ENCODE measurements at places on chromosomes 11 and 22.

GRCh38 chr22:47632701-47633100 is 870.3 kb downstream of the TBC1D22A start:
- DNase-seq: no peak

GRCh38 chr22:20206709-20207215 is 55.9 kb upstream of the CCDC188 start:
- peak; percentile 53 for DNase-seq

- DNase-seq: peak; percentile 39
Measured at GRCh38 chr11:6862961-6863360, at the start of gene OR10A2. TSS of gene OR10A2 (plus strand) at chr11:6863057. CDS start at chr11:6869755, 6,698 bp downstream.

DNA sequence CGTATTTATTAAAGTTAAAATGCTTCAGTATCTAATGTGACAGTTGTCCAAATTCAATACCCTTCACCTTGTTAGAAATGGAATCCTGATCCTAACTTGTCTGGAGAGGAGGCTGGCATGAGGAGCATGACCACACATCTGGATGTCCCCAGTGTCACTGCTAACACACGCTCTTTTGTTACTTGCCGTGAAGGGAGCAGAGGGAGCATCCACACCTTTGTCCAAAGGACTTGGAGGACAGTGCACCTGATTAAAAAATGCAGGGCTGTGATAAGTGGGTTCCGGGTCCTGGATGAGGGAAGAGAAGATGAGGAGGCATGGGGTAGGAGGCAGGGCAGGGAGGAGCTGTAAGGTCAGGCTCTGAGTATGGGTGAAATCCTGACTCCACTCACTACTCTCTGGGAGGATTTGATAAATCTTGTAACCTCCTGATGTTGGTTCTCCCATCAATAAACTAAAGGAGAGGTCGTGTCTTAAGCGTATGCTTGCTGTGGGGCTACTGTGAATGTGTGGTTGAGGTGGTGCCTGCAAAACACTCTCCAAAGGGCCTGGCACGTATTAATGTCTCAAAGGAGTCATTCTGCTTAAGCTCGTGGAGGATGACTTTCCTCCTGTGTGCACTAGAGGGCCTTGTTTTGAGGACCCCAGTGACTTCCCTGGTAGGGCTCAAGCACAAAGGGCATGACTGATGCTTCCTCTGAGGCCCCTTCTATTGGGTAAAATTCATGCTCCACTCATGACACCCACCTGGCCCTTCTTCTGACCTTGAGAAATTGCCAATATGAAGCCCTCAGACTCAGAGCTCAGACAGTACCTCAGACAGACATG is 16.8 kb upstream of the IGLL5 start:
- DNase-seq: peak; percentile 2

DNA sequence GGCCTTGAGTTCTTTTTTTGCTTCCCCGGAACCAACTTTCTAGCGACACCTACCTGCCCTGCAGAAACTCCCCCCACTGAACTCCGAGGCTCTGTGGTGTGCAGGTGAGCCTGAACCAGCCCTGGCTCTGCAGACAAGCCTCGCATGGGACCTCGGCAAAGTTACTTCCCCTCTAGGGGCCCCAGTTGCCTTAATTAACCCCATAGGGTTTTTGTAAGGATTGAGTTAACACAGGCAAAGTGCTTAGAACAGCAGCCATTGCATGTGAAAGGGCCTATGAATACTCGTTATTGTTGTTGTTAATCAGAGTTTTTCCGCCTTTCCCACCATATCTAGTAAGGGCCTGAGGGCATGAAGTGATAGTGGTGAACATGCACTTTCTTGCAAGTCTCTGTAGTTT is 12.6 kb upstream of the SYT13 start:
- no peak for DNase-seq

- DNase-seq: peak; percentile 11
Measured at GRCh38 chr11:93196816-93197379, 893 bp downstream of the SLC36A4 start.

- DNase-seq: no peak
Measured at GRCh38 chr11:535210-535518, 212 bp downstream of the HRAS start.

DNA sequence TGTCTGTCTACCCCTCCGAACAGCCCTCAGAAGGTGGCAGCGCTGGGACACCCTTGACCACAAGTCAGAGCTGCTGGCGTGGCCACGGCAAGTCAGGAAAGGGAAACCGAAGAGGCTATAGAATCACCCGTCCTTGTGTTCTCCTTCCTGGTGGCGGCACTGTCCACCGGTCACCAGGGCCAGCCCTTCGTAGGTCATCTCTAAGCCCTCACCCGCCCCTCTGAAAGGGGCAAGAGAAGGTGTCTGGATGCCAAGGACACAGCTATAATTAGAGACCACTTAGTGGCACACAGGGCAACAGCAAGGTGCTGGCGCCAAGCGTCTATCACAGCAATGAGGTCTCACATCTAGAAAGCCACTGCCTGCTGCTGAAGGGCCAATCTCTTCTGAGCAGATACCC is 320.9 kb downstream of the SHANK2 start:
- no peak for DNase-seq

DNA sequence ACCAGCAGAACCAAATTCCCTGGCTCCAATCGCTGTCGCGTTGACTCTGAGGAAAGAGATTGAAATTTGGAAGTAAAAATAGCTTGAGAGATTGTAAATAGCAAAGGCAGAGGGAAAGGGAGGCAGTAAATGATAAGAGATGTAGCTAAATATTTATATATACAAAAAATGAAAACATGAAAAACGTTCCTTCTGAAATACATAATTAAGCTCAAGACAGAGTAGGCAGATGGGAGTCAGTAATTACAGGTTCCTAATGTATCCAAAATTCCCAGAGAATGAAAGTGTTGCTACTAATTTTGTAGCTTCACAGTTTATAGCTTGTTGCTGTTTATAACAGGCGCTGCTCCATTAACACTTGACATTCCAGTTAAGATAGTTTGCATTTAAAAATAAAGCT is 648.7 kb downstream of the KCNA4 start:
- DNase-seq: no peak

DNA sequence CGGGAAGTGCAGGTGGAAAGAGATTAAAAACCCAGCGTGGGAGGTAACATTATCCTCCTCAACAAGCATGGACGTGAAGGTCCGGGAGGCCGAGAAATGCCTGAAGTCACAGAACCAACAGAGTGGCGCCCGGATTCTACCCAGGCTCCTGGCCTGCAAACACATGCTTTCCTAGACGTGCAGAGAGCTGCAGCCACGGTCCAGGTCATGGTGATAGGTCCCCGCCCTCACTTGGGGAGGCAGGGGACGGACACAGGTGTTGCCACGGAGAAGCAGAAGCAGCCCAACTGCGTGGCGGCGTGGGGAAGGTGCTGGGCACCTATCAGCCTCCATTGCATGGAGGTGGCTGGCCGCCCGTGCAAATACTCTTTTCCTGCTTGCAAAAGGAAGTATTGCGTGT is 148.8 kb downstream of the MPPED1 start:
- DNase-seq: no peak

DNA sequence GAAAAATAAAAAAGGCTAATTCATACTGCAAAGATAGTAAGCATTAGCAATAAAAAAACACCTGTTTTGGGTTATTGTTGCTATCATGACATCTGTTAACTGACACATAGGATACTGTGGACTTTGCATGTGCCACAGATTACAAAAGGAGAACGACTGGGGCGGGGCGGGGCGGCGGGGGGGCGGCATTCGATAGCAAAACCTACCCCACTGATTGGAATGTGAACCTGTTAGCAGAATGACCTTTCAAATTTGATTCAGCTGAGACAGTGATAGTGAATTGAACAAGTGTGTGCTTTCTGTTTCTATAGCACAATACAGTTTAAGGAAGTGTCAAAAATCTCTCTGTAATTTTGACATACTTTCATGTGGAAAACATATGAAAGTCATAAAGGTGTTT is 14.9 kb downstream of the MMP20 start:
- no peak for DNase-seq

DNA sequence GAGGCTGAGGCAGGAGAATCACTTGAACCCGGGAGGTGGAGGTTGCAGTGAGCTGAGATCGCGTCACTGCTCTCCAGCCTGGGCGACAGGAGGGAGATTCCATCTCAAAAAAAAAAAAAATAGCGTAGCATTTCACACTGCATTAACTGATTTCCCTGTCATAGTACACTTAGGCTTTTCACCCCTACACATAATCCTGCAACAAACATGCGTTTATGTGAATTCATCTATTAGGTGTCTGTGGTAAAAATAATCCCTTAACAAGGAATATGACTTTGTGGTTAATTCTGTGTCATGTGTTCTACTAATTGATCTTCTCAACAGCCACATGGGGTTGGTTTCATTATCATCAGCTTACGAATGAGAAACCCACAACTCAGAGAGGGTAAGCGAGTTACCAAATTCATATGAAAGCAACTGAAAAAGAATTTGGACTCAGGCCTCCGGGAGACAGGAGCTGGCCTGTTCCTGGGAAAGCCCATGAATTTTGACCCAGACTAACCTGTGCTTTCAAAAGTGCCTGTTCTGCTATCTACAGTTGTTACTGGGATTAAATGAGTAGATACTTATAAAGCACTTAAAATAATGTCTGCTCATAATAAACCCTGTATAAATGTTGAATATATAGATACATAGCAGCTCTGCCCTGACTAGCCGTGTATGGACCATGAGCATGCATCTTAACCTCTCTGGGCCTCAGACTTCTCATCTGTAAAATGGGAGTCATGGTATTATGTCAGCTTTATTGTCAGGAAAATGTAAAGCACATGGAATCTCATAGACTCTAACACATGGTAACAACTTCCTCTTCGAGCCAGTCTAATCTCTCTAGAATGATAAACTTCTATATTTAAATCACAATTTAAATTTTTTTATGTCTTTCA is 36.6 kb downstream of the KCNJ1 start:
- no peak for DNase-seq

- peak; percentile 4 for DNase-seq
Measured at GRCh38 chr22:39128508-39128907, 24.0 kb downstream of the CBX7 start.

GRCh38 chr11:114243461-114244372 is 52.5 kb upstream of the NNMT start:
- DNase-seq: no peak

DNA sequence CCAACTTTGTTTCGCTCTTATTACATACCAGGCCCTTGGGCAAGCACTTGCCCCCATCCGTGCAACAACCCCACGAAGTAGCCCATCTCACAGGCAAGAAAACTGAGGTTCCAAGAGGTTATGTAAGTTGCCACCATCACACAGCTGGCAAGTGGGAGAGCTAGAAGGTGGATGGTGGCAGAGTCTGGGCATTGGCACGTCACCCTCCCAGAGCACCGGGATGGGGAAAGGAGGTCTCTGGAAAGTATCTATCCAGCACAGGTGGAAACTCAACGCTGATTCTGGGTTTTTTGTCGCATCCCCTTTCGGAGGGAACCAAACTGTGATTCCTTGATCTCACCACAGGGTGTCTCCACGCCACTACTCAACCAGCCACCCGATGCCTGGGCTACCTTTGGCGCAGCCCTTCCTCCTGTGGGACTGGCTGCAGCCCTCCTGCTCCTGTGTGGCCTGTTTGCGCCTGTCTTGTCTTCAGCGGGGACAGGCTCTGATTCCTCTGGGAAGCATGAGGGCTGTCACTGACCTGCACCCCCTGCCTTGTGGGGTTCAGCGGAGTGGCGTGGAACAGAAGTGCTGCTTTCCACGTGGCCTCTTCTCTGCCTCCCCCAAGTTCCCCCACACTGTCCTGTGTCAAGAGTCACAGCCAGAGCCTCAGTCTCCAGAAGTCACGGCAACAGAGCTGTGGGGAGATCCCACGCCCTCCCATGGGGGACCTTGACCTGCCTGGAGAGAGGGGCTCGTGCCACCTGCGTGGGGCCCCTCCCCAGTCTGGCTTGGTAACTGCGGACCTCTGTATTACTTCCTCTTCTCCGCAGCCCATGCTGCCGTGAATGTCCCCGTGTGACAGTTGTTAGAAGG is 34.4 kb upstream of the TRIM29 start:
- DNase-seq: peak; percentile 89
